Dorsolateral prefrontal cortex (tissue), 122 donors: ENCODE measurements at places on chromosomes 5 and 9.

- no peak for DNase-seq
These were observed 325.6 kb downstream of the PRELID2 start for GRCh38 chr5:145509336-145510136.

GRCh38 chr9:85940275-85940831 is 593 bp upstream of the NAA35 start:
- no peak for DNase-seq

- DNase-seq: no peak
These were observed 2.1 kb downstream of the QRFP start for GRCh38 chr9:130894546-130894945.

DNA sequence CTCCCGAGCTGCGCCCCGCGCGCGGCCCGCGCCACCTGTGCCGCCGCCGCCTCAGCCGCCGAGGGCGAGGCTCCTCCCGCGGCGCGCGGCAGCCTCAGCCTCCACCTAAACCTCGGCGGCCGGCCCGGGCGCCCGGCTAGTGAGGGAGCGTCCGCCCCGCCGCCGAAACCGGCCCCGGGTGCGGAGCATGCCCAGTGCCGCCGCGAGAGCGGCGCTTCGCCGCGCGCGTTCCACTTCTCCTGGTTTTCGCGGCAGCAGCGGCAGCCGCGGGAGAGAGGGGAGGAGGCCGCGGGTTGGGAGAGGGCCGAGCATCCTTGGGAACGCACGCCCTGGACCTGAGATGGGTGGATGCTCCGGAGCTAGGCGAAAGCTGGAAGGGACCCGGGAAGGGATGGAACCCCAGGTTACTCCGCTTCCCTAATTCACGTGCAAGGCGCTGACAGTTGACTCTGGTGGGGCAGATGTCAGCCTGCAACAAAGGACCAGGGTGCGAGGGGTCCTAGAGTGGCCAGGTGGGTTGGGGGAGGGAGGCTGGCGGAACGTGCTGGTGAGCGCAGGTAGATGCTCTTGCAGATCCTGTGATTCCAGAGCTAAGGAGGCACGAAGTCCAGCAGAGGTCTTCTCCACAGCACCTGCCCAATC is at the start of gene CTNND2:
Gene CTNND2, minus strand, starts transcription at position 182 of the 642 bp plus-strand sequence. CDS start 593 bp downstream, outside the sequence.
- peak; percentile 68 for DNase-seq

DNA sequence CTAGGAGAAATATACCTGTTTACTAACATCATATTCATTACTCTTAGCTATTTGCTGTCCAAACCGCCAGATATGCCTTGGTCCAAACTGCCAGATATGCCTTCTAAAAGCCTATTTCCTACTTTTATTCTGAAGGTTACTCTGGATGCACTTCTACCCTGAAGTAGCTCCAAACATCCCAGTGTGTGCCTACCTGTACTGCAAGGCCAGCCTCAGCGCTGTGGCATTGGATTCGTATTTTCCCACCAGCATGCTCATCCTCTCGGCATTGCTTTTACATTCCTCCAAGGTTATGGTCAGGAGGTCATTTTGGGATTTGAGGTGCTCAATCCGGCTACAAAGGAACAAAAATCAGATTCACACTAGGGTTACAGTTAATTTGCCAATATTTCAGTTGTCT is 94.3 kb downstream of the DCP2 start:
- no peak for DNase-seq

DNA sequence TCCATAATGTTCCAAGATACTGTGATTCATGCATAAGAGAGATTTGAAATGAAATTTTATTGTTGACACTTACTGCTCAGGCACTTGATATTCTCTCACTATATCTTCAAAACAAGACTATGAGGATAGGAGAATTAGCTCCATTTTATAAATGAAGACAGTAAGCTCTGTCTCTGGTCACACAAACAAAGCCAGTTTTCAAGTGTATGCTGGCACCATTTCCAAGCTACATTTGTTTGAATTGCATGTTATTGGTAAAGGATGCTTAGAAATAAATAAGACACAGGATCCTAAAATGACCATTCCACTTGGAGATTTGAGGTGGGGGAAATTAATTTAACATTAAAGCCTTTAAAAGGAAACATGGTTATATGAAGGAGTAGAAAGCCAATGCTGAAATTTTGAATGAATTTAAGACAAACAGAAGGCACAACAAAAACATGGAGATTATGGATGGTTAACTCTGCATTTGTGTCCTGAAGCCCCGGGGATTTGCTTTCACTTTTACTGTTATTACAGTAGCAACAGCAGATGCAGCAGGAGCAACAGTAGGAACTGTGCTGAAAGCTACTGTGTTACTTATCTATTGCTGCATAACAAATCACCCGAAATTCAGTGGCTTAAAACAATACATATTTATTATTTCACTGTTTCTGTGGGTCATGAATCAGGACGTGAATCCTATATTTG is 79.7 kb upstream of the ASTN2 start:
- no peak for DNase-seq

DNA sequence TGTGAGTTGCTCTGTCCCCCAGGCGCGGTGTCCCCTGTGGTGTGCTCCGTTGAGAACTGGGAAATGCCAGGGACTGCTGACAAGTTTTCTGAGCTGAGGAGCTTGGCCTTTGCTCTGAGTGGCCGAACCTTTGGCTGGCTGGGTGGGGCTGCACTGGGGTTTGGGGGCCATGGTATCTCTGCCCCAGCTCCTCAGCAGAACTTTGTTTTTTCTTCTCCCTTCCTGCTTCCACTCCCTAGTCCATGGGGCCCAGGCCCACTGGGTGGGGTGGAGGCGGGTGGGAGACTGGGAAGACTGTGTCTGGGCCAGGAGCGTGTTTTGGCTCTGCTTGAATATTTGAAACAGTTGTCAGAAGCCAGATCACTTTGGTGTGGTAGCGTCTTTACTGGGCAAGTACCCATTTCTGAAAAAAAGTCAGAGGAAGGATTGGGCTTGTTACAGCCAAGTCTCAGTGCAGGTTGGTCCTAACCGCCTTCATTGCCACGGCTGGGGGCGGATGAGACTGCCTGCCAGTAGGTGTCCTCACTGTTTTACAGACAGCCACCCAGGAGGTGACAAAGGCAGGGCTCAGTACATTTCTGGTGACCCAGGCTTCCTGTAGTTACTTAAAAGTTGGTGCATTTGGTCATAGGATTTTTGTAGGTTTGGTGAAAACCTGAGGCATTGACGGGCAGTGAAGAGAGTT is 92.7 kb downstream of the DAB2IP start:
- DNase-seq: peak; percentile 76
